SJSA1 (cell line): ENCODE measurements at places on chromosomes 4 and X. TPM values are rescaled to one million over a fixed set of nuclear protein-coding genes. Genes with fewer than 3 reads are reported as not detected.

GRCh38 chrX:53882331-53882730 is 161.9 kb downstream of the PHF8 start:
- DNase-seq: peak; percentile 30

- no peak for DNase-seq
These were observed at the start of gene MAGEB10 for GRCh38 chrX:27807690-27808089. TSS of gene MAGEB10 (plus strand) at chrX:27807990. CDS start at chrX:27821307, 13,317 bp downstream.

DNA sequence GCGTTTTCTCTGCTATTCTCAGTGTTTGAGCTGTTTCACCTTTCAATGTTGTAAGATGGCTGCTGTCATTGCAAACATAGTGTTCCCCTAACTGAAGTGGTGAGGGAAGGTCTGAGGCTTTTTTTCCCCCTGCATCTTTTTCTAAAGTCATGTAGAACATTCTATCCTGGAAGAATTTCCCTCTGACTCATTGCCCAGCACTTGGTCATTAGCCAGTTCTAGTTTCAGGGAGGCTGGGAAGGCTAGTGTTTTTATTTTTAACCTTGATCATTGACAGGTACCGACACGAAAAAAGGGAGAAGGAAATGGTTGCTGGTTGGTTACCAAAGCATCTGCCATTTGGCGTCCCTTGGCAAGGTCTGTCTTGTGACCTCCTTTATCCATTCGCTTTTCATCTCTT is 6.6 kb downstream of the LANCL3 start:
- no peak for DNase-seq

DNA sequence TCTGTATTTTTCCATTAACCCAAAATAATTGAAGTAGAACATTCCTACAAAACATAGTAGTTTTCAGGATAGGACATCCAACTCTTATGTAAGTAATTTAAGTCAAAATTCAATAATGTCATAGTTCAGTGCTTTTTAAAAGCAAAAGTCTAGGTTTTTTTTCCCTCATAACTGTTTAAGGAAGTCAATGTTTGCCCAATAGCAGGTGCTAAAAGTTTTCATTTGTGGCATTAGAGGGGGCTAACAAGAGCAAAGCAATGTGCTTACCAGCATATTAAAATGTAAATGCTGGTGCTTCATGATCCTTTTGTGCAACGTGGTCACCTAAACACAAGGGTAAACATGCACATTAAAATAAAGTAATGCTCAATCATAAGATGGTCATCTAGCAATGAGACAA is 155.2 kb upstream of the PPP1R2C start:
- DNase-seq: no peak

DNA sequence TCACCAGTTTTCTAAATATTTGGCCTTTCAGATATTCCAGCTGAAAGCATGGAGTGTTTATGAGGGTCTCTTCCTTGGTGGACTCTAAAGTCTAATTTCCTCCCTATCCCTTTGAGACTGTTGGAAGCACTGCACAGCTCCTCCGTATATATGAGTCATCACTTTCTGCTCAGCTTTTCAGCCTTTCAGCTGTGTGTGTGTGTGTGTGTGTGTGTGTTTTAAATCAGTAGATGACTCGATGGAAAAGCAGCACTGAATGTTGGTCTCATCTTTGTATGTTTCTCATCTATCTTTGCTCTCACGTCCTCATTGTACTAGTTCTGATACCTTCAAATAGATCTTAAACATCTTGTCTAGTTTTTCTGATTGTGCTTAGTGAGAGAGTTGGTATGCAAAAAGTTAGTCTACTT is 81.6 kb downstream of the ZFX start:
- peak; percentile 49 for DNase-seq

DNA sequence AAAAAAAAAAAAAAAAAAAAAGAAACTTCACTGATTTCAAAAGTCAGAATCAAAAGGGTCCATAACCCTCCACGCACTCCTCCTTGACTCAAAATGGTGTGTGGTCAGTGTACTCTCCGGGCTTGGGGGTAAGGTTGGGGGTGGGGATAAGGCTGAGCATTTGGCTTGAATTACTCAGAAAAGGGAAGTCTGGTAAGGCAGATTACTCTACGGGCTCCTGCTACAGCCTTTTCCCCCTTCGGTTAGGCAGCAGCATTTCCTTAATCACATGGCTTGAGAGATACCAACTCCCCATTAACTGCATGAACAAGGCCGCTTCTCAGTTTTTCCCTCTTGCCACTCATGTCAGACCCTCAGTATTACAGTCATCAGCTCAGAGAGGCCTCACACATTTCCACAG is 135.4 kb upstream of the DUSP21 start:
- no peak for DNase-seq

DNA sequence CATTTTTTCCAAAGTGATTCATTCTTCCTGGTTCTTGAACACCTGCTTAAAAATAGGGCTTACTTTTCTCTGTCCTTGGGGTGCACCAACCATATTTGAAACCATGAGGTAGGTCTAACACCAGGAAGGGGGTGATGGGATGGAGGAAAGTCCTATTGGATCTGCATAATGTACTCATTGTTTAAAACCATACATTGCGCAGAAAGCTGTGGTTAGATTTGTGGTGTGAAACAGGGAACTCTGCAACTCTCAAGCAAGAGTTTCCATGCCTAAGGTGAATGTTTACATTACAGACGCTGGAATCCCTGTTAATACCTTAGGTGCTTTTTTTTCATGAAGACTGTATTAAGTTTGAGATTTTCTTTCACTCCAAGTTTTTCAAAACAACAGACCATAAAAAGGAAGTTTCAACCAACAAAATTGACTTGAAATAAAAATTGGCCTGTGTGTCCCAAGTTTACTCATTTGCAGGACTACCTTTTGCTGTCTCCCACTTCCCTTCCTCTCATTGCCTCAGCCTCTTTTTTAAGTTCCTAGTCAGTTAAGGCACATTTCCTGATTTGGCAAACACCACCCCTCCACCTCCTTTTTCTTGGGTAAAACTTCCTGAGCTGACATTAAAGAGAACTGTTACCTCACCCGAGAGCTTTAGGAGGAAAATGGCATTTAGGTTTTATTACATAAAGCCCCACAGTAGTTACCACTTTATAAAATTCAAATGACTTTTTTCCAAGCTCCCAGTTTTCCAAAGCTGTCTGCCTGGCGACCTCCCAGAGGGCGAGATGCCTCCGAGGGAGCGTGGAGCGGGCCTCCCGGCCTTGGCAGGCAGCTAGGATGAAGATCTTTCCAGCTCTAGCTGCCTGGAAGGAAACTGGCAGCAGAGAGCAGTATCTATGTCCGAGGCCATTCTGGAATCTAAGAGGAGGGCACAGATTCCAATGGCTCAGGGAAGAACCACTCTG is 47.9 kb upstream of the RBPJ start:
- no peak for DNase-seq

DNA sequence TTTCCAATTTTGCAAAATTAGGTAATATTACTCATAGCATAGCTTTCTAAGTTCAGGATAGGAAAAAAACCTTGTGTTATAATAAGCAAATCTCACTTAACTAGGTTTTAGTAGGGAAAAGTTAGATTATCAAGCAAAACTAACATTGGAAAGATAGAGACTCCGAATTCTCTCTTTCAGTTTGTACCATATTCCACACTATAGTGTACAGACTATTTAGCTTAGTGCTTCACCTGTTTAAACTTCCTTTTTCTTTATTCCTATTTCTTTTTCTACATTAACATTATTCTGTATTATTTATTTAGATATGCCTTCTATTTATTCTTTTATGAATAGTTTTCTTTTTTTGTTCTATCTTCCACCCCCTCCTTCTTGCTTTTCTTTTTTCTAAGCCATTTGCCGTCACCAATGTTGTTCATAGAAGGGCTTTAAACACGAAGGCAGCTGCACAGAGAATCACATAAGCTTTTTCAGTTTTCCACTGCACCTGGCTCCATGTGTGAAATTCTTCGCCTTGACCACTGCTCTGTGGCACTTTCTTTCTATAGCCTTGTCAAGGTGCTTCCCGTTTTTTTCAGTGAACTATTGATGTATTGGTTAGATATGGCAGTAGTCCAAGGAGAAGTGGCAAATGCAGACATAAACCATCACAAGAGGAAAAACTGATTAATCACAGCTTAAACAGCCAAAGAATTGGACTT is 8.5 kb downstream of the PCDH10 start:
- no peak for DNase-seq

DTHD1 gene
- not detected in 2 replicates for total RNA-seq

PASD1 gene
- not detected in 2 replicates for total RNA-seq

RHOH gene
- total RNA-seq: not detected in 2 replicates

ARHGAP24 gene
- 3.4 and 5.4 TPM in 2 replicates for total RNA-seq
